Left ventricle myocardium inferior (tissue), 1 donor: ENCODE measurements at places on chromosomes 3 and 15.

- DNase-seq: no peak
Measured at GRCh38 chr3:73674280-73674679, 49.5 kb upstream of the PDZRN3 start.

GRCh38 chr3:16385151-16385550, 120.1 kb downstream of the OXNAD1 start:
- no peak for DNase-seq

GRCh38 chr15:88125576-88125975, 131.0 kb downstream of the NTRK3 start:
- no peak for DNase-seq

DNA sequence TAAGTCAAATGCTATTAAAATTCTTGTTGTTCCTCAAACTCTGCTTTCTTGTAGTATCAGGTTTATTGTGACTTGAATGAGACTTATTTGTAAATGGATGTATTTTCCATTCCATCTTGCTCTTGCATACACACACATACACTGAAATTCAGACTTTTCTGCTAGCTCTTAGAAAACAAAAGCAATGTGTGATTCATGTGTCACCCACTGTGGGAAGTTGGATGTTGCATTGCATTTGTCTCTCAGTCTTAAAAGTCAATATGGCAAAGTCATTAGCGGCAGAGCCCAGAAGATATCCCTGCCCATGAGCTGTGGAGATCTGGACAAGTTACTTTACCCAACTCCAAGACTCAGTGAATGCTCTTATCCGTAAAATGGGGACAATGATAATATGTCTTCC, 357.2 kb upstream of the TPRG1 start:
- DNase-seq: no peak

- no peak for DNase-seq
Measured at GRCh38 chr15:25766417-25766816, 96.7 kb downstream of the ATP10A start.

DNA sequence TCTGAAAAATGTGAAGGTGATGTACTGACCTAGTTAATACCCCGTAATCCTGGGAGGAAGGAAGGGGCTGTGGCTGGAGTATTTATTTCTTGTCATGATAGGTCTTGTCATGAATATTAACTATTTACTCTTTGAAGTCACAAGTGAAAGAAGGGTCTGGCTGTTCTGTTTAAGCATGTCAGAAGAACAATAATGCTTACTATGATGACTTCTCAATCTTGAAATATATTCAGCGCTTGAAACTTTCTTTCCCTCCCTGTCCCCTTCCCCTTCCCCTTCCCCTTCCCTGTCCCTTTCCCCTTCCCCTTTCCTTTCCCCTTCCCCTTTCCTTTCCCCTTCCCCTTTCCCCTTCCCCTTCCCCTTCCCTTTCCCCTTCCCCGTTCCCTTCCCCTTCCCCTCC, 153.9 kb downstream of the PPM1L start:
- DNase-seq: no peak

DNA sequence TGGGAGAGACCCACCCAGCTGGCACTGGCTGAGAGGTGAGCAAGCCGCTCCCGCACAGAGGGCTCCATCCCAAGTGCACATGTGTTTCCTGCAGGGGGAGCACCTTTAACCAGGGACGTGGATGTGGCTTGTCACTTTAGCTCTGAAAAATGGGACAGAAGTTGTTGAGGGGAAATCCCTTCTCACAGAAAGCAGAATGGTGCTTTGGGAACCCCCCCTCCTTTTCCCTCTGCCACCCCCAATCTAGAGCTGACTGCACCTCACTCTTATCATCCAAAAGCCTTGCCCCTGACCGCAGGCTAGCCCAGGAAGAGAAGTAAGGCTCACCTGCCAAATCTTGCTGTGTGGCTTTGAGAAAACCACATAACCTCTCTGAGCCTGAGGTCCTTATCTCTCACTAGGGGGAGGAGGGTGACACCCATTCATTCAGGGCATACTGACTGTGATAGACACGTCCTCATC, 77.9 kb downstream of the RPN1 start:
- no peak for DNase-seq

DNA sequence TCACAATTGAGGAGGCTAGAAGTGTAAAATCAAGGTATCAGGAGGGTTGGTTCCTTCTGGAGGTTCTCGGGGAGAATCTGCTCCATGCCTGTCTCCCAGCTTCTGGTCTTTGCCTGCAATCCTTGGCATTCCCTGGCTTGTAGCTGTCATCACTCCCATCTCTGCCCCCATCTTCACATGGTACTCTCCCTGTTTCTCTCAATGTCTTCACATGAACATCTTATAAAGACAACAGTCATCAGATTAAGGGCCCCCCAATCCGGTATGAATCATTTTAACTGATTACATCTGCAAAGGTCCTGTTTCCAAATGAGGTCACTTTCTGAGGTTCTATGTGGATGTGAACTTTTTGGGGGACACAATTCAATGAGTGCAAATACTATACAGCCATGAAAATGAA, 113.0 kb upstream of the GALNT15 start:
- no peak for DNase-seq

DNA sequence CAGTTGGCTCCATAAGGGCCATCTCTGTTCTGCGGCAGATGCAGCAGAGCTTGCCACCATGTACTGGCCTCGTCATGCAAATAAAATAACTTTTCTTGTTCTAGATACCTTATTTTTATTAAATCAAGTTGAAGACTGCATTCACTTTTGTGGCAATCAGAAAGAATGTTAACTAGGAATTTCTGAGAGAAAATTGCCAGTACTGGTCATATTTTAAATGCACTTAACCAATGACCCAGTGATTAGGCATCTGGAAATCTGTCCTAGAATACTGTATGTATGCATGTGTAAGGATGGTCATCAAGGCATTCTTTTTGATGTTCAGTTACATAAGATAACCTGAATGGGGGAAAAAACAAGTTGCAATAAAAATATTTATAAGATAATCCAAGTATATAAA, 34.2 kb upstream of the CSPG5 start:
- DNase-seq: no peak

GRCh38 chr15:101161656-101162055, 90.2 kb downstream of the CHSY1 start:
- no peak for DNase-seq

DNA sequence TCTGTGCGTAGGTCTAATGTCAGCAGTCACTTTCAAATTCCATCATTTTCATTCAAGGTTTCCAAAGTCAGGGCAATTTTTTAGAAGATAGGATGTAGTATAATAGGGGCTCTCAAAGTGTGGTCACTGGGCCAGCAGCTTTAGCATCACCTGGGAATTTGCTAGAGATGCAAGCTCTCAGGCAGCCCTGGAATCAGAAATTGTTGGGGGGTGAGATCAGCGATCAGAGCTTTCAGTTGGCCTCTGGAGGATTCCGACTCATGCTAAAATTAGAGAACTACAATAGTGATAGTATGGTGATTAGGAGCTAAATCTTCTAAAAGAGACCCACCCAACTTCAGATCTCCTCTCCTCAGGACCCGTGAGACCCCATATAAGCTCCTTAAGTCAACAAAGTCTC, 2.4 kb upstream of the FRMD4B start:
- DNase-seq: no peak

DNA sequence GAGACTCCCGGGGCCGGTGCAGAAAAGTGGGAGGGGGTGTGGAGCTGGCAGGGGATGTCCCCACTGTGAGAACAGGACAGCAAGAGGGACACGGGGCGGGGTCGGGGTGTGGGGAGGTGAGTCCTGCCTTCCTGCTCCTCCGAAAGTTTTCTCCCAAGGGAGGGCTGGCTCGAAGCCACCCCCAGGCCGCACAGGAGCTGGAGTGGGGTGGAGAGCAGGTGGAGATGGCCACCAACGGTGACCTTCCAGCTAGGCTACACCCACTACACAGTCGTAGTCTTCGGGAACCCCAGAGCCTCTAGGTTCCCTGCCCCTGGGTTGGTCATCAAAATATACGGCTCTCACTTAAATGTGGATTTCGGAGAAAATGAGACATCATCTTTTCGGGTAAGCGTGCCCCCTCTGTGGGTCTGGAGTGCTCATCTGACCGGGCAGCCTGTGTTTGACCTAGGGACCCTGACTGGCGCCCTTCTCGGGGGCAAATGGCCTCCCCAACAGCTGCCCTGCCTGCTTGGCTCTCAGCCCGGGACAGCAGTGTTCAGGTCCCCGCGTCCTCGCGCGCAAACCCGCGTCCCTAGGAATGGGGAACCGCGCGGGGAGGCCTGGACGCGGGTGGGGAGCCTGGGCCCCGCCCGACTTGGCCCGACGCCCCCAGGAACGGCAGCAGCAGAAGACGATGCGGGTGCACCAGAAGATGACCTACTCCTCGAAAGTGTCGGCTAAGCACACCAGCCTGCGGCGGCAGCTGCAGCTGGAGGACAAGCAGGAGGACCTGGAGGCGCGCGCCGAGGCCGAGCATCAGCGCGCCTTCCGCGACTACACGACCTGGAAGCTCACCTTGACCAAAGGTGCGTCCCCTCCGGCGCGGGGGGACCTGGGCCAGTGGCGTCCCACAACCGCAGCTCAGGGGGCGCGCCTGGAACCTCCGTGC, 21.2 kb downstream of the CFAP100 start:
- DNase-seq: no peak

- DNase-seq: no peak
Measured at GRCh38 chr15:71337197-71337845, 222.1 kb downstream of the THSD4 start.

GRCh38 chr15:40087991-40088928, 20.4 kb downstream of the BMF start:
- DNase-seq: peak; percentile 53

DNA sequence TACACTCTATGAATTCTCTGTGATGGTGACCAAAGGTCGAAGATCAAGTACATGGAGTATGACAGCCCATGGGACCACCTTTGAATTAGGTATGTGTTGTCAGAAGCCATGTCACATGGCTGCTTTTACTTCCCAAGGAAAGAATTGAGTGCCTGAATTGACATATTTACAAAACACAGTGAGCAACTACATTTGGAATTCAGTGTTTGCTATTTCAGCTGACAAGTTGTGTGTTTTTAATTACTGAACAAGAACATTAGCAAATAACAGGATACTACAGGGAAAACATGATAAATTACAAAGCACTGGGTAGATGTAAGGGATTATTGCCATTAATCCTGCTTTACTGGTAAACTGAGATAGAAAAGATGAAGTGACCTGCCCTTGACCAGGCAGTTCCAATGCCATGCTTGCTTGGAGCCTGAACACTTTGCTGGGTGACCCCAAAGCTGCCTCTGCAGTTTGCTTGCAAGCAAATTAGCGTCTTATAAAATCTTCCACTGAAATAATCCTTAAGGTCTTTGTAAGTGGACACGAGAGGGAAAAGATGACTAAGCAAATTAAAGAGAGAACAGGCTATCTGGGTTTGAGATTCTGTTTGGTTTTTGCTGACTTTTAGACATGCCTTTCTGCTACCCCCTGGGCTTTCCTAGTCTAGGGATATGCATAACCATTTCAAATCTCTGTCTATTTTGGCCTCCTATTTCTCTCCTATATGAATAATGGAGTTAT, 98.2 kb downstream of the HCN4 start:
- no peak for DNase-seq

GRCh38 chr3:59607656-59608055, 557.8 kb upstream of the CFAP20DC start:
- DNase-seq: no peak

DNA sequence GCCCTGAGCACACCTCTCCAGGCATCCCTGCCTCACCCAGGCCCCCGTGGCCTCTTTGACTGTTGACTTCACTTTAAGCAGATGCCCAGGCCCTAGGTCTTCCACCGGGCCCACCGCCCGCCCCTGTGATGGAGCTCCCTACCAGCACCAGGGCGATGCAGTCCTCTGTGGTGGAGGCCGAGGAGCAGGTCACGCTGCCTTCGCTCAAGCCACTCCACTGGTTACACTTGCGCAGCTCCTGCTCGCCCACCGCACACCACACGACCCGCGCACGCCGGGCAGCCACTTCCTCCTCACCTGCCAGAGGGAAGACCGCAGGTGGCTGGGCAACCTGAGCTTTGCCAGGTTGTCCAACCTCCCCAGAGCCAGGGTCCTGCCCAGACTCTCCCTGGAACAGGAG, 16.0 kb downstream of the LTF start:
- DNase-seq: no peak

DNA sequence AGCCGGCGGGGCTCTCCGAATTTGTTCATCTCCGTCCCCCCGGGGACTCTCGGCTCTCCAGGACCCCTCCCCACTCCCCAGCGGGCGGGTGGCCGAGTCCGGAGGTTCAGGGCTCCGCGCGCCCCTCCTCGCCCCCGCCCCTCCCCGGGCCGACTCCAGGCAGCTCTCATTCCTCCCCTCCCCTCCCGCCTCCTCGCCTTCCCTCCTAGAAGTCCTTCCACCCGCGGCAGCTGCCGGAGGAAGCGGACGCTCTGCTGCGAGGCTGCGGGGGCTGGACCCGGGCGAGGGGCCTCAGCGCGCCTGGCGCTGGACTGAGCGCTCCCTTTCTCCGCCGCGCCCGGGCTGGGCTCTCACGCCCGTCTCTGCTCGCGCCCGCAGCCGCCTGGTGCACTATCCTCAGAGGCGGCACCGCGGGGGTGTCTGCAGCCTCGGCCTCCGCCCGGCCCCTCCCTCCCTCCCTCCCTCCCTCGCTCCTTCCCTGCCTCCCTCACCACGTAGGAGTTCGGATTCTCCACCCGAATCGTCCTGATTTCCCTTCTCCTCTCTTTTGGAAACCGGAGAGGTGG, at the start of gene ROBO2:
Gene ROBO2 (plus strand): TSS at position 494 of the 566 bp plus-strand sequence. CDS start 687 bp downstream, outside the sequence.
- peak; percentile 18 for DNase-seq

- DNase-seq: no peak
Measured at GRCh38 chr3:81544385-81544784, 217.1 kb downstream of the GBE1 start.

GRCh38 chr3:69084326-69085167, at the start of gene ARL6IP5:
TSS of gene ARL6IP5 (plus strand) at chr3:69084937. CDS start at chr3:69085048, 111 bp downstream.
- DNase-seq: peak; percentile 97

- DNase-seq: no peak
Measured at GRCh38 chr15:56286213-56286612, 42.5 kb upstream of the RFX7 start.

- DNase-seq: no peak
Measured at GRCh38 chr15:33215941-33216872, 21.7 kb upstream of the FMN1 start.

- DNase-seq: no peak
Measured at GRCh38 chr15:63797116-63797515, 36.6 kb downstream of the HERC1 start.

GRCh38 chr15:51030649-51031316, 63.9 kb downstream of the TNFAIP8L3 start:
- no peak for DNase-seq

- DNase-seq: no peak
Measured at GRCh38 chr15:73324496-73325170, 44.1 kb downstream of the HCN4 start.

GRCh38 chr3:152148579-152148978, 120.2 kb upstream of the MBNL1 start:
- no peak for DNase-seq

GRCh38 chr3:88812576-88812975, 294.8 kb upstream of the EPHA3 start:
- no peak for DNase-seq
